GM23248 (cell line): ENCODE measurements at places on chromosomes 13 and 19. TPM values are rescaled to one million over a fixed set of nuclear protein-coding genes. Genes with fewer than 3 reads are reported as not detected.

- H3K4me3 ChIP-seq = no peak overlapping the region
- H3K27ac ChIP-seq = no peak overlapping the region
- no peaks in the 10 kb centered on the region for H3K36me3 ChIP-seq
- H3K27me3 ChIP-seq = peaks cover 3% of the 10 kb centered on the region; the same call in 1 of the 2 replicates
These were observed 34.0 kb downstream of the VAV1 start for GRCh38 chr19:6806488-6806887.

GRCh38 chr19:3783660-3784584 is 2.3 kb downstream of the MATK start:
- no peak overlapping the region for H3K27ac ChIP-seq
- no peaks in the 10 kb centered on the region for H3K36me3 ChIP-seq
- no peaks in the 10 kb centered on the region for H3K4me1 ChIP-seq
- no peak overlapping the region for H3K4me3 ChIP-seq
- DNase-seq = no peak

- no peaks in the 10 kb centered on the region for H3K36me3 ChIP-seq
- no peak overlapping the region for H3K4me3 ChIP-seq
- no peak overlapping the region for H3K27ac ChIP-seq
- H3K4me1 ChIP-seq = 0 out of 2 replicates have a peak, but pooled peaks cover 5% of the 10 kb centered on the region
- no peak for DNase-seq
- no peaks in the 10 kb centered on the region for H3K27me3 ChIP-seq
These were observed 19.2 kb downstream of the PIN1 start for GRCh38 chr19:9854282-9854846.

GRCh38 chr13:92941167-92941566 is 285.4 kb upstream of the GPC6 start:
- H3K4me1 ChIP-seq = no peaks in the 10 kb centered on the region
- peaks cover 9% of the 10 kb centered on the region; the same call in 1 of the 2 replicates for H3K27me3 ChIP-seq
- H3K36me3 ChIP-seq = no peaks in the 10 kb centered on the region
- no peak overlapping the region for H3K4me3 ChIP-seq

Gene PGLYRP2
- not detected in 2 replicates for total RNA-seq

Gene HSPH1
- total RNA-seq = 35.5 and 35.9 TPM in 2 replicates

GRCh38 chr19:45175515-45176345 is 2.3 kb downstream of the TRAPPC6A start:
- H3K27ac ChIP-seq = no peak overlapping the region
- H3K27me3 ChIP-seq = no peaks in the 10 kb centered on the region
- DNase-seq = peak; percentile 71
- H3K36me3 ChIP-seq = no peaks in the 10 kb centered on the region
- H3K4me3 ChIP-seq = no peak overlapping the region
- 0 out of 2 replicates have a peak, but pooled peaks cover 13% of the 10 kb centered on the region for H3K4me1 ChIP-seq

- H3K27me3 ChIP-seq = no peaks in the 10 kb centered on the region; the same call in 1 of the 2 replicates
- H3K27ac ChIP-seq = no peak overlapping the region
- no peak for DNase-seq
- no peak overlapping the region for H3K4me3 ChIP-seq
- H3K4me1 ChIP-seq = 0 out of 2 replicates have a peak, but pooled peaks cover 5% of the 10 kb centered on the region
- H3K36me3 ChIP-seq = no peaks in the 10 kb centered on the region
These were observed 822 bp upstream of the PTPRS start for GRCh38 chr19:5341448-5341820.

DNA sequence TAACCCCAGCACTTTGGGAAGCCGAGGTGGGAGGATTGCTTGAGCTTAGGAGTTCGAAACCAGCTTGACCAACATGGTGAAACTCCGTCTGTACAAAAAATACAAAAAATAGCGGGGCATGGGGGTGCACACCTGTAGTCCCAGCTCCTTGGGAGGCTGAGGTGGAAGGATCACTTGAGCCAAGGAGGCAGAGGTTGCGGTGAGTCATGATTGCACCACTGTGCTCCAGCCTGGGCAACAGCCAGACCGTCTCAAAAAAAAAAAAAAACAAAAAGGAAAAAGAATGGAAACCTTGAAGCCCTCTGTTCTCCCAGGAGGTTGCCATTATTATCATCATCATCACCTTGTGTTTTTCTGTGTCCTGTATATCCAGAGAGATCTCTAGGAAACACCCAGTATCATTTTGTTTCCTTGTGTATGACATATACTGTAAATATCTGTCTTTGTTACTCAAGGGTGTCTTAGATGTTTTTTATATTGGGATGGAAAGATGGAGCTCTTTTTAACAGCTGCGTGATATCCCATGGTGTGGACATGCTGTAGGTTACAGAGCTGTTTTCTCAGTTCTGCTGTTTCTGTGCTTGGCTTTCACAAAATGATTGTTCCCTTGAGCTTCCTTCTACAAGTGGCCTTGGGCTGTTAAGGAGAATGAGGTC is 11.8 kb downstream of the CHAF1A start:
- peaks cover 7% of the 10 kb centered on the region; the same call in 1 of the 2 replicates for H3K36me3 ChIP-seq
- H3K27me3 ChIP-seq = no peaks in the 10 kb centered on the region
- H3K27ac ChIP-seq = peak overlapping the region; percentile 43; the same call in 1 of the 2 replicates
- H3K4me3 ChIP-seq = no peak overlapping the region

Gene CC2D1A
- 20.6 and 22.8 TPM in 2 replicates for total RNA-seq

DNA sequence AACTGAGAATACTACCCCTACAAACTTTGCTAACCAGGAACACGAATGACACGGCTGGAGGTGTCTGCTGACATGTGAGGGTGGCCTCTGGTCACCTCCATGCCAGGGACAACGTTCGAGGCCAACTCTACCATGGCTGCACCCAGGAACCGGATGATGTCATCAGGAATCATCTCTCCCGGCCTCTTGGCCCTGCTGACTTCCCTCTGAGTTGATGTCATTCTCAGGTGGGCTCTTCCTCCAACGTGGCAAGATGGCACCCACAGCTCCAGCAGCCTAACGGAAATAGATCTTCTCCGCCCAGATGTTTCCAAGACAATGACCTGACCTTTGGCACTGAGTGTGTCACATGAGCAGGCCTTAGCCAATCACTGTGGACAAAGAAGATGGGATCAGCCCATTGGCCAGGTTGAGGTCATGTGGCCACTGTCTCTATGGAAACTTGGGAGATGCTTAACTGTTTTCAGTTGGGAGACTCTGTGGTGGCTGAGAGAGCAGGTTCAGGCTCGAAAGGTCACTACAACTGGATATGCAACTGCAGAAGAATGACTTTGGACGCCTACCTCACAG is 15.0 kb downstream of the MBD3L2B start:
- no peak overlapping the region for H3K4me3 ChIP-seq
- H3K27ac ChIP-seq = no peak overlapping the region
- H3K36me3 ChIP-seq = no peaks in the 10 kb centered on the region
- H3K4me1 ChIP-seq = no peaks in the 10 kb centered on the region
- H3K27me3 ChIP-seq = no peaks in the 10 kb centered on the region

DNA sequence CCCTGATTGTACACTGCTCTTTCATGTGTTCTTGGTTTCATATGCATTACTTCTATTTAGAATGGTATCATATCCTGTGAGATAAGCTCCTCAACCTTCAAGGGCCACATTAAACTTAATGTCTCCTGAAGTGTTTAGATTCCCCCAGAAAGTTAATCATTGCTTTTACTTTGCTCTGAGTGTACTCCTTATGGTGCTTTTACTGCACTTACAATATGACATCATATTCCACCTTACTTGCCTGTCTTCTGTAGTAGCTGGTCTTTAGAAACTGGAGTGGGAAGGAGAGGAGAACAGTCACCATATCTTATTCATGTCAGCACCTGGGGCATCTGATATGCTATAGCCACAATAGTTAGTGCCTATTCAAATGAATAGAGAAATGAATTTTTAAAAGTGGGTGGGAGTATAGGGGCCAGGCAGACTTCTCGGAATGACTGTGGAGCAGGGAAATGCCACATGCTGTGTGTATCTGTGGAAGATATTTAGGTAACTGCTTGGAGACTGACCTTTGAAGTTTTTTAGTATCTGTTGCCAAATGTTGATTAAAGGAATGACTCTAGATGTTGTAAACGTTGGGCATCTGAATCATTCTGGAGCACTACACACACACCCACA is 40.2 kb downstream of the SLAIN1 start:
- no peaks in the 10 kb centered on the region for H3K27me3 ChIP-seq
- no peaks in the 10 kb centered on the region for H3K4me1 ChIP-seq
- H3K27ac ChIP-seq = no peak overlapping the region
- DNase-seq = no peak
